ENCODE measurements at places on chromosomes 6 and 20.

- DNase-seq: no peak
Observed at GRCh38 chr6:163500105-163500504, 85.6 kb downstream of the QKI start.

GRCh38 chr20:58753922-58754551 lies 61.4 kb downstream of the NPEPL1 start:
- DNase-seq: no peak

DNA sequence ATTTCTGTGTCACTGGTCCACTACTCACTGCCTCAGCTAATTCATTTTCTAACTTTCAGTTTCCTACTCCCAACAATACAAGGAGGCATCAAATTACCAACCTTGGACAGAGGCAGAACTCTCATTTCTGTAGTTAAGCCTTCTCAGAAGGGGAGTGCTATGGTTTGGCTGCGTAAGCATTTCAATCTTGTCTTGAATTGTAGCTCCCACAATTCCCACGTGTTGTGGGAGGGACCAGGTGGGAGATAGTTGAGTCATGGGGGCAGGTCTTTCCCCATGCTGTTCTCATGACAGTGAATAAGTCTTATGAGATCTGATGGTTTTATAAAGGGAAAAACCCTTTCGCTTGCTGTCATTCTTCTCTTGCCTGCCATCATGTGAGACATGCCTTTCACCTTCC lies 22.9 kb downstream of the HLA-DRA start:
- no peak for DNase-seq

- no peak for DNase-seq
Observed at GRCh38 chr20:62208795-62209755, 11.0 kb downstream of the HRH3 start.

DNA sequence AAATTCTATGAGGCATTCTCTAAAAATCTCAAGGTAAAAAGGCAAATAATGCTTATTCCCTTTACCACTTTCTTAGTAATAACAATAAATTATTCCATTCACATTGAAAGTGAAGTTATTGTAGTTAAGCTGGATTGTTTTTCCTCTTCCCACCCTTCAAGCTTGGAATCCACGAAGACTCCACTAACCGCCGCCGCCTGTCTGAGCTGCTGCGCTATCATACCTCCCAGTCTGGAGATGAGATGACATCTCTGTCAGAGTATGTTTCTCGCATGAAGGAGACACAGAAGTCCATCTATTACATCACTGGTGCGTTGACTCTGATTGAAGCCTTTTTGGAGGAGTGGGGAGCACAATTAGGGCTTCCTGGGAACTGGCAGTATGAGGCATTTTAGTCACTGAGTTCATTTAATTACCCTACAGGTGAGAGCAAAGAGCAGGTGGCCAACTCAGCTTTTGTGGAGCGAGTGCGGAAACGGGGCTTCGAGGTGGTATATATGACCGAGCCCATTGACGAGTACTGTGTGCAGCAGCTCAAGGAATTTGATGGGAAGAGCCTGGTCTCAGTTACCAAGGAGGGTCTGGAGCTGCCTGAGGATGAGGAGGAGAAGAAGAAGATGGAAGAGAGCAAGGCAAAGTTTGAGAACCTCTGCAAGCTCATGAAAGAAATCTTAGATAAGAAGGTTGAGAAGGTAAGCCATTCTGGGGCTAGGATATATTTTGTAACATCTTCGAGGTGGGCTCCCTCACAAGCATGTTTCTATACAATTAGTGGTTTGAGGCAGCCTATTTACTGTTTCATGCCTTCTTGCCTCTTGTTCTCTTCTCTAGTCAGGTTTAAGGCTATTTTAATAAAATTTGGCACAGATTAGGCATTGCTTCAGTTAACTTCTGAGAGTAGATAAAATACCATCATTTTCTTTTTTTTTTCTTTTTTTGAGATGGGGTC lies 4.9 kb downstream of the HSP90AB1 start:
- DNase-seq: no peak

DNA sequence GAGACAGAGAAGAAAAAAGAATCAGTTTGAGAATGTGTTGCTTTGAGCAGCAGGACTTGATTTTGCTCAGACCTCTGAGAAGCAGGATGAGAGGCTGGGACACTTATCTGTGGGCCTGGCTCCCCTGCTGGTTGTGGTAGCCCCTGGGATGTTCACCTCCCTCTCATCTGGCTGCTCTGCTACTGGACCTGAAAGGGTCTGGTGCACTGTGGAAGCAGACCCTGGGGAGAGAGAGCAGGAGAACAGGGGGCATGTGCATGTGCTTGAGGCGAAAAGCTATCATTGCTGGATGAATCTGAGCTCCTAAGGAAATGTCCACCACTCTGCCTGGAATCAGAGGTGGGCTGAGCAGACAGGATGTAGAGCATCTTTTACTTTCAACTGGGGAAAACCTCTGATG lies 161.1 kb downstream of the SCP2D1 start:
- no peak for DNase-seq

GRCh38 chr6:114040871-114041270 lies 69.9 kb upstream of the HDAC2 start:
- no peak for DNase-seq

DNA sequence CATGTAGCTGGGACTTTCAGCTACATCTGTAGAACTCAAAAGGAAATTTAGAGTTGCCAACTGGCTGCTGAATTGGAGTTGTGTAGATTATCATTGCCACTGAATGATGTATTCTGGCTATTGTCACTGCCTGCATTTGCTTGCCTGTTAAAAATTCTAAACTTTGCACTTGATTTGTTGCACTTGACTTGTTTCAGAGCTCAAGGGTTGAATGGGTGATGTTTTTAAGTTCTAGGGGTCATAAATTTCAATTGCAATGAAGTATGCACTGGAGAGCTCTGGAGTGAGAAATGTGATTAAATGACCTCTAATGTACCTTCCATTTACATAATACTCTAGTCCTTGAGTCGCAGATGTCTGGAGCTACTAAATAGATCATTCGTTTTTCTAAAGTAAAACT lies 102.4 kb downstream of the TNFRSF21 start:
- DNase-seq: no peak

GRCh38 chr6:38153798-38154345 lies 334.3 kb downstream of the ZFAND3 start:
- no peak for DNase-seq

- no peak for DNase-seq
Observed at GRCh38 chr6:76584121-76584520, 511.7 kb upstream of the IMPG1 start.

GRCh38 chr20:4926531-4927156 lies 74.7 kb downstream of the SLC23A2 start:
- DNase-seq: no peak

DNA sequence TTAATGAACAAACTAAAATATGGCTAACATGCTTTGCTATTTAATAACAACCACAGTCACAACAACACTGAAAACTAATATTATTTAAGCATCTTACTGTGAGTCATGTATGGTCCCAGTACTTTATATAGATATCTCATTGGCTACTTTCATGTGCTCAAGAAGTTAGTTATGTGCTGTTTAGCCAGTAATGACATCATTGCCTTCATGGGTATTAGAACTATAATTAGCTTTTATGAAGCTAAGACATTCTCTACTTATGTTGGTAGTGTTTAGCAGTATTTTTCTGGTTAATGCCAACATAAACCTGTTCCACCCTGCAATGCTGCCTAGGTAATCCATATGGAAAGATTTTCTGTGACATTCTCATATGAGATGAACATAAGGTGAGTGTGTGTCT lies 56.1 kb downstream of the ADGRG6 start:
- DNase-seq: no peak

DNA sequence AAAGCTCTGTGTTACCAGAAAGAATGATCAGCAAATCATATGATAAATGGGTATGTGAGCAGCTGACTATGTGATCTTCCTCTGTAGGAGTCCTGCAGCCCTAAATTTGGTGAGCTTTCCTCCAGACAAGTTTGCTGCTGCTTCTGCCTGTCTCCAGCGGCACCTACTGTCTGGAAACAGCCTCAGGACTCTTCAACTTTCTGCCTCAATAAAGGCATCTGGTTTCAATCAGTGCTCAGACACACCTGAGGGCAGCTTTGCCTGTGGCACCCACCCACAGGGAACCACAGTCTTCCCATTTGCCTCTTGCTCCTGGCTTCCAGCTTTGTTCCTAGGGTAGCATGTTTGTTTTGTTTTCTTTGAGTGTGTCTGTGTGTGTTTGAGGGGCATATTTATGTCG lies 727.9 kb upstream of the MAN1A1 start:
- DNase-seq: no peak

- DNase-seq: no peak
Observed at GRCh38 chr6:159360306-159360705, 191.1 kb downstream of the FNDC1 start.

- DNase-seq: no peak
Observed at GRCh38 chr20:1818895-1819294, 76.3 kb upstream of the SIRPA start.

GRCh38 chr6:6166064-6166463 lies 154.4 kb downstream of the F13A1 start:
- no peak for DNase-seq

DNA sequence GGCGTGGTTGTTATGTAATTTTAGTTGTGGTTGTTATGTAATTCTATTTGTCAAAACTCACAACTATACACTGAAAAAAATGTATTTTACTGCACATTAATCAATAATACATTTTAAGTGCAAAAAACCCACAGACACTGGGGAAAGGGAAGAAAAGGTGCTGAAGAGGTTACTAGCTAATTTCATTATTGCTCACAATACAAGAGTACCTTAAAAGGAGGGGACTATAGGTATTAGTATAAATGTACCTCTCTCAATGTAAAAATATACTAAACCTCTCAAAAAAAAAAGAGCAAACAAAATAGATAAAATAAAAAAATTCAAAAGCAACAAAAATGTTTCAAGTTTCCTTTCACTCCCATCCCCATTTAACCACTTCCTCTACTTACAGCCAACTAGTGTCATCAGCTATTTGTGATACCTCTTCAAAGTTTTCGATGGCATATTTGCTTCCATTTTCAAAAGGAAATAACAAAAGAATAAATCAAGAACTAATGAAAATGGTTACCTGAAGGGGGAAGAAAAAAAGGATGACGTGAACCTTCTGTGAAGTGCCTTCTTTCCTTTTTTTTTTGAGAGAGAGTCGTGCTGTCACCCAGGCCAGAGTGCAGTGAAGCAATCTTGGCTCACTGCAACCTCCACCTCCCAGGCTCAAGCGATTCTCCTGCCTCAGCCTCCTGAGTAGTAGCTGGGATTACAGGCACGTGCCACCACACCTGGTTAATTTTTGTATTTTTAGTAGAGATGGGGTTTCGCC lies 30.2 kb downstream of the RANBP9 start:
- no peak for DNase-seq

GRCh38 chr6:161228096-161228495 lies 45.8 kb downstream of the AGPAT4 start:
- no peak for DNase-seq

- no peak for DNase-seq
Observed at GRCh38 chr6:111159633-111160032, 72.3 kb downstream of the SLC16A10 start.

GRCh38 chr6:151497905-151498304 lies 4.1 kb downstream of the CCDC170 start:
- DNase-seq: no peak

- no peak for DNase-seq
Observed at GRCh38 chr20:48224533-48225050, 439.3 kb upstream of the SULF2 start.

- DNase-seq: no peak
Observed at GRCh38 chr20:46218656-46219055, 89.6 kb downstream of the CDH22 start.
